ENCODE measurements at places on chromosomes 7 and 10.

- no peaks in the 10 kb centered on the region for H3K27me3 ChIP-seq
- H3K36me3 ChIP-seq = no peaks in the 10 kb centered on the region
- H3K4me3 ChIP-seq = no peak overlapping the region
- no peaks in the 10 kb centered on the region for H3K4me1 ChIP-seq
- no peak overlapping the region for H3K27ac ChIP-seq
These were observed 29.8 kb downstream of the RSU1 start for GRCh38 chr10:16787361-16787791.

DNA sequence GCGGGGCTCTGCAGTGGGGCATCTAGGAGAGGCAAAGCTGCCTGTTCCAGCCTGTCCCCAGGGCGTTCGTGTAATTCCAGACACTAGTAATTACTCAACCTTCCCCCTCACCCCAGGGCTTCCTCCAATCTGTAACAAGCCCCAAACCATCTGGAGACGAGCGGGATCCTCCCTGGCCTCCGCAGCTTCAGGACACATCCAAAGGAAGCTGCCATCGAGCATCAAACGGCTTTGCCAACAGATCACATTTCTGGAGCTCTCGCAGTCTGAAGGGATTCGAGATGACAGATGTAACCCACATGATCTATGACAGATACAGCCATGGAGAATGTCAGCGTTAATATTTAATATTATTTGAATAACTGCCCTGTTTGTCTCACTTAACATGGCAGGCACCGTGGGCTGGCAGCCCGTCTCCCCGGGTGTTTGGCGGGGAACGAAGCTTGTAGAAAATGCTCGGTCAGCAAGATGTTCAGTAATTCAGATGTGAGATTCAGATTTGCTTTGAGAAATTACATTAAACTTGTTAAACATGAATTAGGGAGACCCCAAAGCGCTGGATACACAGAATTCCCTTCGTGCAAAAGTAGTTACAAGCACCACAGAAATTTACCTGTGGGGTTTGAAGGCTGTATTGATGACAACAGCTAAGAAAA is 108.5 kb upstream of the C7orf33 start:
- H3K27me3 ChIP-seq = no peaks in the 10 kb centered on the region
- no peak for DNase-seq
- H3K27ac ChIP-seq = no peak overlapping the region
- no peaks in the 10 kb centered on the region for H3K4me1 ChIP-seq

- no peak overlapping the region for H3K4me3 ChIP-seq
- no peak for DNase-seq
- no peak overlapping the region for H3K27ac ChIP-seq
- H3K4me1 ChIP-seq = no peaks in the 10 kb centered on the region
These were observed 320.4 kb downstream of the PLXNA4 start for GRCh38 chr7:132255898-132256297.

GRCh38 chr7:87473986-87474385 is 1.5 kb downstream of the ABCB4 start:
- no peak overlapping the region for H3K4me3 ChIP-seq
- no peaks in the 10 kb centered on the region for H3K4me1 ChIP-seq
- H3K36me3 ChIP-seq = no peaks in the 10 kb centered on the region

- H3K27me3 ChIP-seq = peaks cover 27% of the 10 kb centered on the region
- no peak overlapping the region for H3K4me3 ChIP-seq
- no peaks in the 10 kb centered on the region for H3K36me3 ChIP-seq
- DNase-seq = no peak
- peaks cover 27% of the 10 kb centered on the region for H3K4me1 ChIP-seq
- H3K27ac ChIP-seq = no peak overlapping the region
These were observed 317.4 kb upstream of the ZNF32 start for GRCh38 chr10:43965918-43966570.

GRCh38 chr7:156139112-156139511 is 326.8 kb upstream of the SHH start:
- no peak overlapping the region for H3K27ac ChIP-seq
- no peaks in the 10 kb centered on the region for H3K4me1 ChIP-seq
- DNase-seq = no peak

DNA sequence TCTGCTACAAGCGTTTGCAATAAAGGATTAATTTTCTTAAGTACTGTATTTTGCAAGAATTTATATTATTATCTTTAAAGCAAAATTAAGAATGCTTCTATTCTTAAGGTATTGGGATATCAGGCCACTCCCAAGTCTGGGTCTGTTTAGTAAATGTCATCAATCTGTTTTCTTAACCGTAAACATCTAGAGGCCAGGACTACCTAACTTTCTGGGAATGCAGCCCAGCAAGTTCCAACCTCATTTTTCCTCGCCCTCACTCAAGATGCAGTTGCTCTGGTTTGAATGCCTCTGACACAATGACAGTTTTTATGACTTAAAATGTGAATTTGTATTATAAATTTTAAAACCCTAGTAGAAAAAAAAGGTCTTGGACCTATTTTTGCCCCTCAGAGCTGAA is 143.5 kb downstream of the INHBA start:
- no peaks in the 10 kb centered on the region for H3K36me3 ChIP-seq
- H3K4me1 ChIP-seq = no peaks in the 10 kb centered on the region
- DNase-seq = no peak
- H3K4me3 ChIP-seq = no peak overlapping the region
- no peak overlapping the region for H3K27ac ChIP-seq

DNA sequence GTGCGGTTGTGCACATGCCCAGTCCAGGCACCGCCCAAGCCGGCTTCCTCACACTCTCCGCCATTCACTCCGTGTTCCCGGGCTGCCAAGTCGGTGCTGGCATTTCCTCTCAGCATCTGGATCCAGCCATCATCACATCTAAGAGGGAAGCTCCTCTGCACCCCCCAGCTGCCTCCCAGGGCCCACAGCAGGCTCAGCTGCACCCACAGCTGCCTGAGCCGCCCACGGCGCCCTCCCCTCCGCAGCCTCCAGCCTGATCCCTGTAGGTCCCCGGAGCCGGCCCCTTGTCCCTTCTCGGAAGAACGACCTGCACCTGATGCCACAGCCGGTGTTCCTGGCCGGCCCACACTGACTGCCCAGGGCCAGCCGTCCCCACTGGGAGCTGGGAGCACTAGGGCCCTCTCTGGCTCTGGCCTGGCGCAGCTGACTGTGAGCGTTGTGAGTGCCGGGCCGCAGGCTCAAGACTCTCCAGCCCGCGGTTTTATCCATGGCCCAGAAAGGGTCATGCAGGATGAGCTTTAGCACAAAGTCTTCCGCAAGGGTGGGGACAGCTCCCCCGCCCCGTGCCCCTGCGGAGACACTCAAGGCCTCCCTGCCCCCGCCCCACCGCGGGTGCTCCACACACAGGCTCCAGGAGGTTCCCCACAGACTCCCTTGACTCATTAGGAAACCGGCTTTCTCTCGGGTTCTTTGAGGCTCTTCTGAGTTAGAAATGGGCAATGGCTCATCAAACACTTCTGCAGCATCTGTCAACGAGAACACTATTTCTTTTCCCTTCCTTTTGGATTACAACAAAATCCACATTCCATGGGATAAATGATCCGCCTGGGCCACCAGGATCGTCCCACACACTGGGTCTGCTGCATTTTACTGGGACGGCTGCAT is 31.2 kb downstream of the CFAP46 start:
- no peak overlapping the region for H3K4me3 ChIP-seq
- H3K4me1 ChIP-seq = peaks cover 14% of the 10 kb centered on the region
- H3K36me3 ChIP-seq = no peaks in the 10 kb centered on the region
- H3K27ac ChIP-seq = no peak overlapping the region
- no peak for DNase-seq
- no peaks in the 10 kb centered on the region for H3K27me3 ChIP-seq

GRCh38 chr10:97464226-97464625 is 18.3 kb downstream of the ZDHHC16 start:
- no peak overlapping the region for H3K27ac ChIP-seq
- no peak overlapping the region for H3K4me3 ChIP-seq
- DNase-seq = no peak
- peaks cover 67% of the 10 kb centered on the region for H3K36me3 ChIP-seq
- H3K4me1 ChIP-seq = no peaks in the 10 kb centered on the region

DNA sequence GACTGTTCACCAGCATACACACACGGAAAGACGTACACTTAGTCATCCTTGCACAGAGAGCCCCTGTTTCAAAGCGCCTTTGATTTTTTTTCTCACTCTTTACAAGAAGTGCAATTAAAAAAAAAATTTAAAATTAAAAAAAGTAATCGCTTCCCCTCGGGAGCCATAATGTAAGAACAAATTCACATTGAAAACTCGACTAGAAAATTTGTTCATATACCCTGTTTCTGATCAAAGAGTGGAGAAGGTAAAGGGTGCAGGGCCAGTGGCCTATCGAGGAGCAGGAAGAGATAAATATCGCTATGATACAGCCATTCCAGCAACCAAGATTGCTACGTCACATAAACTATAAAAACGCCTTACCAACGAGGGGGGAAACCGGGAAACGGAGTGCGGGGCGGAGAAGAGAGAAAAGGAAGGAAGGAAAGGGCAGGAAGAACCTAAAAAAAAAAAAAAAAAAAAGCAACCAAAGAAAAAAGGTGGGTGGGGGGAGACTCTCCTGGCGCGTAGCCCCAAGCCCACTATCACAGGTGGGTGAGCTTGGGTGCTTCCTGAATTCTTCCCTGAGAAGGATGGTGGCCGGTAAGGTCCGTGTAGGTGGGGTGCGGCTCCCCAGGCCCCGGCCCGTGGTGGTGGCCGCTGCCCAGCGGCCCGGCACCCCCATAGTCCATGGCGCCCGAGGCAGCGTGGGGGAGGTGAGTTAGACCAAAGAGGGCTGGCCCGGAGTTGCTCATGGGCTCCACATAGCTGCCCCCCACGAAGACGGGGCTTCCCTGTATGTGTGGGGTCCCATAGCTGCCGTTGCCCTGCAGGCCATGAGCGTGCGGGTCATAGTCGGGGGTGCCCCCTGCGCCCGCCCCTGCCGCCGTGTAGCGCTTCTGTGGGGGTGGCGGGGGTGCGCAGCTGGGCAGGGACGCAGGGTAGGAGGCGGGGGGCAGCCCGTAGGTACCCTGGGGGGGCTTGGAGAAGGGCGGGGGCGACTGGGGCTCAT is 5.2 kb upstream of the HOXA2 start:
- no peak overlapping the region for H3K4me3 ChIP-seq
- H3K27me3 ChIP-seq = peaks cover 15% of the 10 kb centered on the region
- no peak overlapping the region for H3K27ac ChIP-seq
- no peak for DNase-seq
- peaks cover 11% of the 10 kb centered on the region for H3K4me1 ChIP-seq

- DNase-seq = no peak
- no peaks in the 10 kb centered on the region for H3K36me3 ChIP-seq
- no peaks in the 10 kb centered on the region for H3K27me3 ChIP-seq
- no peak overlapping the region for H3K27ac ChIP-seq
- no peak overlapping the region for H3K4me3 ChIP-seq
- no peaks in the 10 kb centered on the region for H3K4me1 ChIP-seq
These were observed 456.8 kb upstream of the NRP1 start for GRCh38 chr10:33791272-33791660.

- H3K27me3 ChIP-seq = peaks cover 2% of the 10 kb centered on the region
- no peak overlapping the region for H3K27ac ChIP-seq
- H3K4me1 ChIP-seq = no peaks in the 10 kb centered on the region
- H3K36me3 ChIP-seq = no peaks in the 10 kb centered on the region
These were observed 473.4 kb downstream of the DNAJB6 start for GRCh38 chr7:157809863-157810851.

GRCh38 chr10:117334926-117335325 is 40.3 kb downstream of the PDZD8 start:
- H3K4me3 ChIP-seq = no peak overlapping the region
- no peaks in the 10 kb centered on the region for H3K27me3 ChIP-seq
- H3K4me1 ChIP-seq = no peaks in the 10 kb centered on the region

- H3K27me3 ChIP-seq = no peaks in the 10 kb centered on the region
- no peaks in the 10 kb centered on the region for H3K36me3 ChIP-seq
- no peak for DNase-seq
- H3K4me1 ChIP-seq = no peaks in the 10 kb centered on the region
These were observed 29.8 kb downstream of the GSDME start for GRCh38 chr7:24727154-24728120.

GRCh38 chr7:43314379-43315158 is 202.1 kb downstream of the HECW1 start:
- no peaks in the 10 kb centered on the region for H3K4me1 ChIP-seq
- H3K36me3 ChIP-seq = no peaks in the 10 kb centered on the region
- H3K4me3 ChIP-seq = no peak overlapping the region
- H3K27me3 ChIP-seq = no peaks in the 10 kb centered on the region
- H3K27ac ChIP-seq = no peak overlapping the region
- no peak for DNase-seq

DNA sequence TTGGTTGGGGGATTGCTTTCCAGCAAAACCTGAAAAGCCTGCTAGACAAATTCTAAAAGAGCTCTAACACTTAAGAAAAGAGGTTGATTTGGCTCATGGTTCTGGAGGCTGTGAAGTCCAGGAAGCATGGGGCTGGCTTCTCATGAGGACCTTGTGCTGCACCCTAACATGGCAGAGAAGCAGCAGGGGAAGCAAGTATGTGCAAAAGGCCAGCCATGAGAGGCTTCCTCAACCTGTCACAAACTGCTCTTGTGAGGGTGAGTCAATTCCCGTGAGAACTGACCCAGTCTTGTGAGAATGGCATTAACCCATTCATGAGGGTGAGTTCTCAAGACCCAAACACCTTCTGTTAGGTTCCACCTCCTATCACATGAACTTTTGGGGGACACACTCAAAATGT is 54.3 kb upstream of the IGFBP3 start:
- DNase-seq = no peak
- no peak overlapping the region for H3K27ac ChIP-seq
- H3K27me3 ChIP-seq = no peaks in the 10 kb centered on the region
- no peak overlapping the region for H3K4me3 ChIP-seq
- no peaks in the 10 kb centered on the region for H3K36me3 ChIP-seq

- no peaks in the 10 kb centered on the region for H3K27me3 ChIP-seq
- H3K27ac ChIP-seq = no peak overlapping the region
- no peak for DNase-seq
- H3K4me1 ChIP-seq = peaks cover 19% of the 10 kb centered on the region
- H3K4me3 ChIP-seq = peak overlapping the region; percentile 22
- H3K36me3 ChIP-seq = no peaks in the 10 kb centered on the region
These were observed 407.6 kb downstream of the AUTS2 start for GRCh38 chr7:70005891-70006260.

DNA sequence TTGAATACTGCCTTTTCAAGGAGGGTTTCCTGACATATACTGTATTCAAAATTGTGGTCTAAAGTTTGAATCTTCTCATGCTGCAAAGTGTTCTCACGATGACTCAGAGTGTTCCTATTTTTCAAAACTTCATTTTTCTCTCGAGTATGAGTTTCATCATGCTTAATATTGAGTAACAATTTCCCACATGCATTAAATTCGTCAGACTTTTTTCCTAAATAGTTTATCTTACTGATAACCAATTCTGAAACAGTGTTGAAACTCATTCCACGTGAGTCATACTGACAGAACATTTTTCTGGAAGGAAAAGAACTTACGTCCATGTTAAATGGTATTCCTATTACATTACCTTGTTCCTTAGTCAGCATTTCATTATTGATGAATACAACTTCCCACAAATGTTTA is 44.1 kb downstream of the ZNF33B start:
- DNase-seq = no peak
- no peak overlapping the region for H3K27ac ChIP-seq
- H3K27me3 ChIP-seq = no peaks in the 10 kb centered on the region

- DNase-seq = no peak
- no peak overlapping the region for H3K4me3 ChIP-seq
- H3K36me3 ChIP-seq = no peaks in the 10 kb centered on the region
- no peak overlapping the region for H3K27ac ChIP-seq
- peaks cover 3% of the 10 kb centered on the region for H3K4me1 ChIP-seq
These were observed 44.2 kb downstream of the CAMK2B start for GRCh38 chr7:44280993-44281721.

Measured in common myeloid progenitor, CD34-positive (primary cell).